ENCODE measurements at places on chromosomes 5 and 9.

GRCh38 chr5:134149571-134150303, 27.0 kb downstream of the SKP1 start:
- DNase-seq, result no peak

GRCh38 chr9:96674906-96675538, 19.9 kb upstream of the PRXL2C start:
- peak; percentile 88 for DNase-seq

- no peak for DNase-seq
Measured at GRCh38 chr9:134619983-134620661, 21.5 kb upstream of the COL5A1 start.

- DNase-seq, result no peak
Measured at GRCh38 chr5:172429201-172429940, 25.0 kb downstream of the SH3PXD2B start.

DNA sequence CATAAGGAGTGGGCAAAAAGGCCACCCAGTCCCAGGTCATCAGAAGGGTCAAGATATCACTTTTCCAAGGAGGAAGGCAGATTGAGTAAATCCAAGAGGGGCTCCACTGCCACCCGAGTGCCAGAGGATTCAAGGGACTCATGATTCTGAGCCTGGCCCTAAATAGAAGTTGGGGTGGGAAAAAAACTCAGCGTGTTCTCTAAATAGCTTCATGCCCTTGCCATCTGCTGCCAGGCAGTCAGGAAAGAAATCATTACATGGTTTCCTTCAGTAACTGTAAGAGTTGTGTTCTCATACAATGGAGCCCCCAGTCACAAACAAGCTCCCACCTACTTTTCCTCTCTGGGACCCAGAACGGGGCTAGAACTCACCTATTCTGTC, 37.2 kb downstream of the SAR1B start:
- no peak for DNase-seq

- DNase-seq, result no peak
Measured at GRCh38 chr5:77208507-77209163, 1.8 kb upstream of the PDE8B start.

DNA sequence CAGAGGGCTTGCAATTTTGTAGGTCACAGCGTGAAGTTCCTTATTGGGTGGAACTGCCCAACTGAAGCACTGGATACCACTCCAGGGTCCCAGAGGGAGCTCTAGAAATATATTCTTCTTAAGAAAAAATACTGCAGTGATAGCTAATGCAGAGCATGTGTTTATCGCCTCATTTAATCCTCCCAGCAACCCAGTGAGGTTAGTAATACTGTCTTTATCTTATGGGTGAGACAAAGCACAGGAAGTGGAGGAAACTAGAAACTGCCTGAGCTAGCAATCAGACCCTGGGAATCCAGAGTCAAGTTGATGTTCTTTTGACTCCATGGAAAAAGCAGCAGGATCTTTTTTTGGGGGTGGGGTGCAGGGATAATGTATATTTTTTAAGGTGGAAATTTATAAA, 153.3 kb downstream of the PJA2 start:
- no peak for DNase-seq

- DNase-seq, result no peak
Measured at GRCh38 chr5:115389799-115390382, 93.4 kb upstream of the CCDC112 start.

- no peak for DNase-seq
Measured at GRCh38 chr5:94130077-94130476, 388.7 kb upstream of the POU5F2 start.

DNA sequence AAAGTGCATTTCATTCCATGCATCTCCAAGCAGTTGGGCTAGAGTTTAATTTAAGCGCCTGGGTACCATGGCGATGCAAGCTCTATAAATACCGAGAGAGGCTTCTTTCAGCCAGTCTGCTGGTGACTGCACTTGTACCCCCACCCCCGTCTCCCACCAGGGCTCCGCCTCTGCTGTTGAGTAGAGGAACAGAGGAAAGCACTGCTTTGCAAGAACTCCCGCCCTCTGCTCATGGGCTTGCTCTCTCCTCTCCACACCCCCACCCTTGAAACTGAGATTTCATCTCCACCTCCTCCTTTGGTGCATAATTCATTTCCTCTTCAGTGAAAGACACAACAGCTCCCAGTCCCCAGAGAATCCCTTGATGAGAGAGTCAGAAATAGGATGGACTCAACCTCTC, 5.1 kb upstream of the WWC1 start:
- no peak for DNase-seq

DNA sequence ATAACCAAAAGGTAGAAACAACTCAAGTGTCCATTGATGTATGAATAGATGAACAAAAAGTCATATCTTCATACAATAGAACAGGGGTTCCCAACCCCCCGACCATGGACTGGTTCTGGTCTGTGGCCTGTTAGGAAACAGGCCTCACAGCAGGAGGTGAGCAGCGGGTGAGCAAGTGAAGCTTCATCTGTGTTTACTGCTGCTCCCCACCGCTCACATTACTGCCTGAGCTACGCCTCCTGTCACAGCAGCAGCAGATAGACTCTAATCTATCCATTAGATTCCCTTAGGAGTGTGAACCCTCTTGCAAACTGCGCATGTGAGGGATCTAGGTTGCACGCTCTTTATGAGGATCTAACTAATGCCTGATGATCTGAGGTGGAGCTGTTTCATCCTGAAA, 478.0 kb downstream of the BRINP1 start:
- DNase-seq, result no peak

DNA sequence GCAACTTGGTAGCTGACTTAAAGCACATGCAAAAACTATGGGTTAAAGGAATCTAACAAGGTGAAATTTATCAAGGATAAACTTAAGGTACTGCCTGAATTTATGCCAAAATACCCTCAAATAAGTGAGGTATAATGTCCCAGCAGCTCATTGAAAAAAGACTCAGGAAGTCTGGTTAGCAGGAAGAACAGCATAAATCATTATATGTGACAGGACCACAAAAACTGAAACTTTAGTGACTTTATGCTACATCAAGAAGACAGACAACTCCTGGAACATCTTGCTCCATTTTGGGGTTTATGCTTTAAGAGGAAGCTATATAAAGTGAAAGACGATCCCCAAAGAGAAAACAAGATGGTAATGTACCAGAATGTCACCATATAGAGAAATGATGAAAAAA, 282.4 kb upstream of the ZNF462 start:
- DNase-seq, result no peak
